Stimulated activated naive CD4-positive, alpha-beta T cell treated with Interleukin-2 at 50 U/mL for 16 hours (primary cell): ENCODE measurements at places on chromosomes 2 and 18.

DNA sequence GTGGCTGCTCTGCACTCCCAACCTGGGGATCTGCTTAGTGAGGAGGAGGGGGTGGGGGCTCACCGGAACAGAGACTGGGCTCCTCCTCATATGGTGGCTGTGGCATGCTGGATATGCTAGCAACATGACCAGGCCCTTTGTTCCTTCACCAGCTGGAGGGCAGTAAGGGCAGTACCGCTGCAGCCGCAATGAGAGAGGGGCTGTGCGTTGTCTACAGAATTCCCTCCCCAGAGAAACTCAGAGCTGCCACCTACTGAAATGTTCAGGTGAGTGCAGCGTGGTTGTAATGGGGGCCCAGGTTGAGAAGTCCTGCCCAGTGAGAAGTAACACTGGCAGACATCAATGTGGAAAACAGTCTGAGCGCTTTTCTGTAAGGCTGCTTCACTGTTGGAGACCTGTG lies 1211.9 kb upstream of the NXPH2 start:
- DNase-seq = no peak

GRCh38 chr18:77111951-77112746 lies 20.4 kb downstream of the MBP start:
- no peak for DNase-seq

DNA sequence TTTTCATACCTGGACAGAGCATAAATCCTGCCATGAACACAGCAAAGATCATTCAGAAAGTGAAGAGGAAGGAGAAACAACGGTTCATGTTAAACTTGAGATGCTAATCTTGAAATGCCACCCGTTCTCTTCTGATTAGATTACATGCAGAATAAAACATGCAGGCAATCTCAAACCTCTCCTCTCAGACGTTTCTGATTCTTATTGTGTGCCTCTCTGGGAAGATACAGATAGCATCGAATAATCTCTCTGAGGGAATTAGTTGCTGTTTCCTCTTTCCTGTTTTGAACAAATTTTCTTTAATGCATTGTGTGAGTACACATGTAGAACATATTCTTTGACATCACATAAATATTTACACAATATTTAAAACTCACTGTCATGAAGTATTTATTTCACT lies 313.4 kb downstream of the PRKCE start:
- DNase-seq = no peak

DNA sequence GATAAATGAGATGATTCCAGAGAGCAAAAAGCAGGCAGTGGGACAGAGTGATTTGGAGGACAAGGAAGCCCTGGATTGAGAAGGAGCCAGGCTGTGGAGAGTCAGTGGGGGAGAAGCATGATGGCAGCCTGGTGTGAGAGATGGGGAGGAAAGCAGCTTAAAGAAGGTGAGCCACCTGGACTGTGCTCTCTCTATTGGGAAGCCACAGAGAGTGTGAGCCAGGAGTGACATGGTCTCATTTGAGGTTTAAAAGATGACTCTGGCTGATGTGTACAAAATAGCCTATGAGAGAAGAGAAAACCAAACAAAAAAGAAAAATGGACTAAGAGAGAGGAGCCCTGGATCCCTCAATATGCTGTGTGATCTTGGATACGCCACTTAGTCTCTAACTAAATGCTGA lies 12.9 kb upstream of the EPAS1 start:
- DNase-seq = no peak

DNA sequence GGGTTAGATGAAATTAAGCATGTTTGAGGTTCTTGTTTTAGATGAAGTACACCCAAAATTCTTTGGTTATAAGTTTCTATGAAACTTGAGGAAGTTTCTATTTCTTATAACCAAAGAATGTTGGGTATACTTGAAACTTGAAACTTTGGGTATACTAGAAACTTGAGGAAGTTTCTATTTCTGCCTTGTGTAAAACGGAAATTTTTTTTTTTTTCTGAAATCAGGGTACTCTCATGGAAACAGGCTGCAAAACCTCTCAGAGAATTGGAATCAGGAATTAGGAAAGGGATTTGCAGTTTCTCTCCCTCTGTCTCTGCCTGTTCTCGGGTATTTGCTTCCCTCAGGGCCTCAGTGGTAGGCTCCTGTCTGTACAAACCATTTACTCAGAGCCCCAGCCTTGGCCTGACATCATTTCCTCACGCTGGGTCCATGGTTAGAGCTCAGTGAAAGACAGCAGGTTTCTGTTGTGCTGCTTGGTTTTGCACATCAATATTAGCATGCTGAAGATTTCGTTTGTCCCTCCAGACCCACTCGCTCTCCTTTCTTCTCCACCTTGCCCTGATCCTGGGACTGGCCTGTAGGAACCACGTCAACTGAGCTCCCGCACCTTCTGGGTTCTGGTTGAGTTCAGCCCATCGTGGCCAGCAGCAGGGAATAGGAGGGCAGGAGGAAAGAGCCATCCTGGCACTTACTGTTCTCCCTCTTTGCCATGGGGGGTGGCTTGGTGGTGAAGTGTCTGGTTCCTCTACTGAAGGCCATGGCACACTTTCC lies 106.4 kb downstream of the POLR1A start:
- no peak for DNase-seq

- no peak for DNase-seq
Measured at GRCh38 chr2:220104871-220105351, 477.5 kb downstream of the SLC4A3 start.

- DNase-seq = no peak
Measured at GRCh38 chr2:184067502-184067901, 530.8 kb upstream of the ZNF804A start.

- no peak for DNase-seq
Measured at GRCh38 chr18:57466307-57466706, 31.1 kb downstream of the ONECUT2 start.

DNA sequence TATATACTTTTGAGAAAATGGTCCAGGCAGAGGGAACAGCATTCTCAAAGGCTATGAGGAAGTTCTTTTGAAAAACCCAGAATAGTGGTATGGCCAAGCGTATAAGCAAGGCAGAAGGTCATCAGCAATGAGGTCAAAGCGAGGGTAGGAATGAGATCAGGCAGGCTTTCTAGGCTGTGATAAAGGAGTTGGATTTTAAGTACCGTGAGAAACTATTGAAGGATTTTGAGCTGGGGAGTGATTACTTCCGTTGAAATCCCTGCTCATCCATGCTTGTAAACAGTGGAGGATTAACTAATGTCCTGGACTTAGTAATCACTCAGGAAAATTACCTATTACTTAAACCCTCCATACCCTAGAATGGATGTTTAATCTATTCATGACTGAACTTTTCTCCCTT lies 50.2 kb downstream of the EMILIN2 start:
- no peak for DNase-seq

DNA sequence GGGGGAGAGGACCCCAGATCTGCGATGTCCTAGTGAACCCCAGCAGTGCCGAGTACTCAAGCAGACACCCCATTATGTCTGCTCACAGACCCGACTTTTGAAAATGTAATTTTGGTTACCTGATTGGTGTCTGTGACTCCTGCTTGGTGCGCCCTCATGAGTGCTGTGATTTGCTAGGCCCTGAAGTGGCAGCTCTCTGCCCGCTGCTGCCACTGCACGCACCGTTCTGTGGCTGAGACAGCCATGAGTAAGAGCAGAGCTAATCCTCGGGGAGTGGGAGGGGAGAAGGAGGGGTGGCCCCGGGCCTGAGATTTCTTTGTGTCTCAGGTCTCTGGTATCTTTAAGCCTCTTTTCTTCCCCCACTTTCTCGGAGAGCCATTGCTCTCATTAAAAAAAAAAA lies 18.2 kb downstream of the FHOD3 start:
- no peak for DNase-seq

GRCh38 chr2:189274361-189274760 lies 94.8 kb upstream of the COL5A2 start:
- no peak for DNase-seq

- DNase-seq = no peak
Measured at GRCh38 chr2:142803158-142803557, 74.3 kb upstream of the KYNU start.

DNA sequence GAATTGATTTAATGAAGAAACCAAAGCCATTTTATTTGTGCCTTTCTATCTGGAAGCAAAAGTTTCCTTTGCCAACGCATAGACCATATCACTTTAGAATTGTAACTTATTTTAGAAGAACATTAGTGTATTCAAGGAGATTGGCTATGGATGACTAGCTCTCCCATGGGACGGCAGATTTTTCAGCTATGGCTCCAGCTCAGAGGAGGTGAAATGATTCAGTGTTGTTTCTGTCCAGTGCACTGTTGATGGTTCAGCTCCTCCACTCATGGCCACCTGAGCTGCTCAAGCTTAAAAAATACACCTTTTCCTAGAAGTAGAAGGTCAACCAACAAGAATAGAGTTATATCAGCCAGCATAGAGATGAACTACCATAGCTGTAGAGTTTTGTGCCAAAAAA lies 1597.5 kb upstream of the PIK3C3 start:
- no peak for DNase-seq

- no peak for DNase-seq
Measured at GRCh38 chr2:67234440-67234839, 162.7 kb upstream of the ETAA1 start.

DNA sequence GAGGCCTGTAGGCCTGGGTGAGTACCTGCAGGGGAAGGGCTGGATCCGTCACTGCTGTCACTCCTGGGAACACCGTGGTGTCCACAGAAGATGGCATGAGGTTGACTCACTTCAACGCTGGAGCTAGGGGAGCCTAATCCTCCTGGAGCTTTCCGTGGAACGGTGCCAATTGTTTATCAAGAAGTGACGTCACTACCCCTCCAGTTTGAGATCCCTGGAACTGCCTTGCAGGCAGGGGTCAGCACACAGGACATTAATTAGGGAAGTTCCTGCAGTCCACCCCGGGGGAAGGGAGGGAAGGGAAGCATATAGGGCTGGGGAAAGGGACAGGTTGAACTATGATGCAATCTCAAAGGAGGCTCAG lies 408.6 kb downstream of the GALR1 start:
- no peak for DNase-seq

DNA sequence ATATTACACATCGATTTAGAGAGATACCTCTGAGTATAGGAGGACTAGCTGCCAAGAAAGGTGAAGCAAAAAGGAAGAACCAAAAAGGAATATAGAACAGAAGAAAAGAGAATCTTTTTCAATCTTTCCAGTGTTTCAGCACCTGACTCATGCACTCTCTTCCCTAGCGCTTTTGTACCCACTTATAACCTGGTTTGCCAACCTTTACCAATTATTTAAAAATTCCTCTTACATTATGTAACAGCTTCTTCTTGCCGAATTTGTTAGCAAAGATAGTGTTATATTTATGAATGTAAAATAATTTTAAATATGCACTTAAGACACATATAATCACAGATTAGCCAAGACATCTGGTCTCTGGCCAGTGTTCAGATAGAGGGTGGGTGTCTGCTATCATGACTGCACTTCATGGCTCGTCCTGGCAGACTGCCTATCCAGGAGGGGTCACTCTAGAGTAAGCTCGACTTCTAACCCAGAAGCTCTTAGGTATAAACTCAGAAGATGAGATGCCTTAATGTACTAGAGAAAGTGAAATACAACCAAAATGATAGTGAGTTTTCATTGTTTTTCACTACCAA lies 122.9 kb downstream of the ATAD2B start:
- DNase-seq = no peak

DNA sequence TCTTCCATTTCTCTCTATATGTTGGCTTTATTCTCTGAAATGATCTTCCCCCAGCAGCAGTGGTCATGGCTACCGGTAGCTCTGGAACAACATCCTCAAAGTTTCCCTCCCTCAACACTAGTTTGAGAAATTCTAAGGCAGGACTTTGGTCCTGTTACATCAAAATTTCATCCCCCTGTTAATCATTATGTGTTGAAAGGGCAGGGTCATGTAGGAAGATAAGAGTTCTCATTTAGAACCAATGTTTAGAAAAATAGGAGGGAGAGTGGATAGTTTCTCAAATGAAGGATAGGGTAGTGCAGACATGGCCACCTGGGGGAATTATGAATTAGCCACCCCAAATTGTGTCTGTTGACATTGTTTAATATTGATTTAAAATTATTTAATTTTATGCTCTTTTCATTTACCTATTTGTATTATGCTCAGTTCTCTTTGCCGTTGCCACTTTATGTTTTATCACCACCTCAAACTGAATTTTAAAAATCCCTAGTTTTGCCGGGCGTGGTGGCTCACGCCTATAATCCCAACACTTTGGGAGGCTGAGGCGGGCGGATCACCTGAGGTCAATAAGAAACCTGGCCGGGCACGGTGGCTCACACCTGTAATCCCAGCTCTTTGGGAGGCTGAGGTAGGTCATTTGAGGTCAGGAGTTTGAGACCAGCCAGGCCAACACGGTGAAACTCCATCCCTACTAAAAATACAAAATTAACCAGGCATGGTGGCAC lies 22.3 kb downstream of the EML4 start:
- no peak for DNase-seq

DNA sequence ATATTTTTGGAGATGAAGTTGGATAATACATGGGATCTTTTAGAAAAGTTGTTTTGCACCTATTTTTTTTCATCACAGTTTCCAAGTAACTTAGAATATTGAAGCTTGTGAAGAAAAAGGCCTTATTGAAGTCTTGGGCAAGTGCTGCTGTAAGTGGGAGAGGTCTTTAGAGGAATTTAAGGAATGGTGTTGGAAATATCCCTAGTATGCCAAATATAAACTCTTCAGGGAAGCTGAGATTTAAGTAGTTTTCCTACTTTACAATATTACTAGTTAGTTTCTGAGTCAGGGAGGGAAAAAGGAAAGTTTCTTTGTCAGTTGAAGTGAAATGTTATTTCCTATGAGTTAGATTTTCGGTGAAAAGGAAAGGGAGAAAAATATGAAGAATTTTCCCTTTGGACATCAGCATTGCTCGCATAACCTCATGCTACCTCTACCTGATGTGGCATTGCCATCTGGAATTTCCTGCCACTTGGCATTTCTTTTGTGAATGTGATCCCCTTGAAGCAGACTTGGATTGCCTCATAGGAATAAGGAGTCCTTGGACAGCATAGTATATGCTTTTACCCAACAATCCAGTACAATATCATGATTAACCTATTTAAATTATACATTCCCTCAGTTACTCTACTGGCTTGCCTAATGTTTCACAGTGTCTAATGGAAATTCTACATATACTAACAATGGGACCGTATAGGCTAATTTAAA lies 12.1 kb downstream of the PLEKHH2 start:
- no peak for DNase-seq

GRCh38 chr18:72261590-72261989 lies 282.6 kb downstream of the CBLN2 start:
- no peak for DNase-seq

DNA sequence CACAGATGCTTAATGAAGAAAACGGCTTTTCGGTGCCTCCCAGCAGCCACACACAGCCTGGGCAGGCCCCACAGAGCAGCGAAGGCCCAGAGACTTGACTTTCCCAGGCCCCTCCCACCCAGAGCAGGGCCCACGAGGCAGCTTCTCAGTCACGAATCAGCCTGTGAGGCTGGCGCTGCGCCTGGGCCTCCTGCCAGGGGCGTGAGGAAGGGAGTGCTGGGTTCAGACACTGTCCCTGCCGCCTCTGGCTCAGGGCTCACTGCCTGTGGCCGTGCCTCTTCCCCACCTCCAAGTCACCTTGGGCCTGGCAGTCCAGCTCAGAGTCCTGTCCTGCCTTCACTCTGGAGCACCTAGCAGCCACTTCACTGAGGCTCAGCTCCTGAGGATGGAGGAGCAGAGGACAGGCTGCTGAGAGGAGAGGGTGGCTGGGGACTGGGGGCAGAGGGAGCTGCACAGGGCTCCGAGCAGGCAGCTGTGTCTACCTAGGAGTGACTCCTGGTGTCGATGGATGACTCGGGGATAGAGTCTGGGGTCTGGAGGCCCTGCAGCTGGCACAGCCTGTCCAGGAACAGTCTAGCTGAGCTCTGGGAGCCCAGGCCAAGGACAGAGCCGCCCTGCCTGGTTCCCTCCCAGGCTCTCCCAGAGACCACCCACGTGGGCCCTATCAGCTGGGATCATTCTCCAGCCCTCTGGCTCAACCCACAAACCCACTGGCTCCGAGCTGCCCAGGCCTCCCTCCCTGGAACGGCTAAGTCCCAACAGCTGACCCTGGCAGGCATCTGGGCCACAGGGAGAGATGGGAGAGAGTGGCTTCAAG lies 36.4 kb upstream of the FOSL2 start:
- no peak for DNase-seq
